ENCODE measurements at places on chromosomes 16 and 17.
A peak's percentile ranks its signal among the peaks of the same experiment; 100 is the strongest.

DNA sequence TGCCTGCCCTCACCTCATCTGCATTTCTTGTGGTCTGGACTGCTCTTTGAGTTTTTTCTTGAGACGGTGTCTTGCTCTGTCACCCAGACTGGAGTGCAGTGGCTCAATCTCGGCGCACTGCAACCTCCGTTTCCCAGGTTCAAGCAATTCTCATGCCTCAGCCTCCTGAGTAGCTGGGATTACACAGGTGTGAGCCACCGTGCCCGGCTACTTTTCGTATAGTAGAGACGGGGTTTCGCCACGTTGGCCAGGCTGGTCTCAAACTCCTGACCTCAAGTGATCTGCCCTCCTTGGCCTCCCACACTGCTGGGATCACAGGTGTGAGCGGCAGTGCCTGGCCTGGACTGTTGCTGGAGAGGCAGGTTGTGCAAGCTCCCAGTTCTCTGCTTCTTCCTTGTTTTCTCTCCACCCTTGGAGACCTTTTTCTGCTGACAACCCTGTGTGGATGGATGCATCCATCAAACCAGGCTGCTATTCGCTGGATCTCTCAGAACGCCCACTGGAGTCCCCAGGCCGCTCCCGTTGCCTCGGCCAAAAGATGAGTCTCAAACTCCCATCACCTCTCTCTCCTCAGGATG lies 22.7 kb upstream of the DBNDD1 start:
- no peak for DNase-seq

DNA sequence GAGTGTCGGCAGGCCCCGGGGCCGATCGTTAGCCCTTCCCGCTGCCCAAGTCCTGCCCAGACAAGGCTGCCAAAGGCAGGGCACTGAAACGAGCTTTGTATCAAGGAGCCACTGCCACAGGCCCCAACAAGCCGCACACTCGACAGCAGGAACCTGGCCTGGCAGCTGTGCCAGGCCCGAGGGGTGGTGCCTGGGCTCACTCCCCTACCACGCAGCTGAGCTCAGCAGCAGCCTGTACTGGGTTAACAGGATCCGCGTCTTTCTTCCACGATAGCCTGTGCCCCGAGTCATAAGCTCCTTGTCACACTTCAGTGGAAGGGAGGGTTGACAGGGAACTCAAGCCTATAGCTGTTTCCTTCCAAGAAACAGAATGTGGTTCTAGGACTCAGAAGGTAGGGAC lies 87.9 kb downstream of the ABR start:
- DNase-seq, result no peak

- no peak for DNase-seq
Measured at GRCh38 chr16:78128913-78129312, 29.5 kb downstream of the WWOX start.

DNA sequence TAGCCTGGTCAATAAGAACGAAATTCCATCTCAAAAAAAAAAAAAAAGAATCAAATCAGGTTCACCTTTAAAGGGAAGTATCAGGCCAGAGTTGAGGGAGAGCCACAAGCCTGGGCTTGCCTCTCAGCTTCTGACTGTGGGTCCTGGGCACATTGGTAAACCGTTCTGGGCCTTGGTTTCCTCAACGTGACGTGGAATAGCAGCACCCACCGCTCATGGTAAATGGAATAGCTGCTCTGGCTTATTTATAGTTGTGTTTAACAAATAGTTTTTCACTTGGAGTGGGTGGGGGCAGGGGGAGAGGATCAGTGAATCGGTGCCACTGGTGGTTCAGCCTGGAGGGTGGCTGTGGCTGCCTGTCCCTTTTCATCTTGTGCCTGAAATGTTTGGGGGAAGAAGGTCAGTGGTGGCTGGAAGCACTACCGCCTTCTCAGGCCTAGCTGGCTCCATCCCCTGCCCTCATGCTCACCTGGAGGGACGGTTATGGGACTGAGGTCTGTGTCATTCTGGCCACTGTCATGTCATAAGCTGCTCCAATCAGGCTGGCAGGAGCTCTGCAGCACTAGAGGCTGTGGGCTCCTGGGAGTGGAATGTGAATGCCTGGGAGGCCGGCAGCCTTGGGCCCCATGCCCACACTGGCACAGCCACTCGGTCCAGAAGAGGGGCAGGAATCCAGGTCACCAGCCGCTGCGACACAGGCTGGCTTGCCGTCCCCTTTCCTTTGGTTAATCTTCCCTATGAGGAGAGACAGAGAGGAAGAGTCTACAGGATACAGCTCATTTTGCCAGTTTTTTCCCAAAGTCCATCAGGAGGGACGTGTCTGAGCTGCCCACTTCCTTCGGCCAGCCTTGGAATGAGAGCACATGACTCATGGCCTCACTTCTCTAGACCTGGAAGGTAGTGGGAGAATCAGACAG lies 27.0 kb downstream of the CCR7 start:
- peak; percentile 60 for DNase-seq

DNA sequence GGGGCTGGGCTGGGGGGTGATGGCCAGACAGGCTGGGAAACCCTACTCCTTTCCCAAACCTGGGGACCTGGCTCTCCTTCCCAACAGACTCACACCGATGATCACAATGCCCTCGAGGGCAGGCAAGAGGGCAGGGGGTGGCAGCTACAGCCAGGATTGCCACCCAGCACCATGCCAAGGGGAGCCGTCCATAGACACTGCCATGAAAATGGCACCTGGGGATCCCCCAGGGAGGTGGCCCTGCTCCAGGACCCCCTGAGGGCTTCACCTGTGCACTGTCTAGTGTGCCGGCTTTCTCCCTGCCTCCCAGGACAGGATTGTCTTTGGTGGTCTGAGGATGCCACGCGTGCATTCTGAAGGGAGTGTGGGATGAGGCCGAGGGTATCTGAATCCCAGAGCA lies 24.6 kb downstream of the RPH3AL start:
- DNase-seq, result no peak

GRCh38 chr16:75746359-75746758 lies 20.1 kb upstream of the CPHXL start:
- DNase-seq, result no peak

DNA sequence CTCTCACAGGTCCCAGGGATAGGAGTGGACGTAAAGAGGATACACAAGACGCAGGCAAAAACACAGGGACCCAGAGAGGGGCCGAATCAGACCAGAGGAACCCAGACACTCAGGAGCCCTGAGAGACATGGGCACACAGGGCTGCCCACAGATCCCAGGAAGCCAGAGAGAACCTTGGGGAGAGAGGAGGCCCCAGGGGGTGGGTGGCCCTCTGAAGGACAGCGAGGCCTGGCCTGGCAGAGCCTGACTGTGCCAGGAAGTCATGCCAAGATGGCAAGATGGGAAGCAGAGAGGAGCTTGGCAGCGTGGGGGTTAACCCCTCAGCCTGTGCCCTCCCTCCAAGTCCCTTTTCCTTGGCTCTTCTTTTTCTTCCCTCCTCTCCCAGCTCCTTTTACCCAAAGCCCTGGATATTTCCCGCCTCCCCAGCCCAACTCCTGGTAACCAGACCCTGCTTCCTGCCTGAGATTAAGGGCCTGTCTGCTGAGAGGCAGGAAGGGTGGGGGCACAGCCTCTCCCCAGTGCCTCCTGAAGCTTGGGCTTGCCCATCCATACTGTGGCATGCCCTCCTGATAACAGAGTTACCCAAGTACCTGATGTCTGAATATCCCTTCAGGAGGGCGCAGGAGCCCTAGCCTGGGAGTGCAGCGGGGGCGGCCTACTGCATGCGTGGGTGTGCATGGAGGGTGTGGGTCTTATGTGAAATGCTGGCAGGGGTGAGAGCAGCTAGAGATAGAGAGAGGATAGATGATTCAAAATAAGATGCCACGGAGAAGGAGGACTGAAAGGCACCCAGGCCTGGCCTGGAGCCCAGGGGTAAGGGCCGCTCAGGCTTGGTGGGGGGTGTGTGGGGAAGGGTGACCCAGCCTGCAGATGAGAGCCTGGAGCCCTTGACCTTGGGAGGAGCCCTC lies 6.0 kb upstream of the TBX21 start:
- DNase-seq, result no peak

DNA sequence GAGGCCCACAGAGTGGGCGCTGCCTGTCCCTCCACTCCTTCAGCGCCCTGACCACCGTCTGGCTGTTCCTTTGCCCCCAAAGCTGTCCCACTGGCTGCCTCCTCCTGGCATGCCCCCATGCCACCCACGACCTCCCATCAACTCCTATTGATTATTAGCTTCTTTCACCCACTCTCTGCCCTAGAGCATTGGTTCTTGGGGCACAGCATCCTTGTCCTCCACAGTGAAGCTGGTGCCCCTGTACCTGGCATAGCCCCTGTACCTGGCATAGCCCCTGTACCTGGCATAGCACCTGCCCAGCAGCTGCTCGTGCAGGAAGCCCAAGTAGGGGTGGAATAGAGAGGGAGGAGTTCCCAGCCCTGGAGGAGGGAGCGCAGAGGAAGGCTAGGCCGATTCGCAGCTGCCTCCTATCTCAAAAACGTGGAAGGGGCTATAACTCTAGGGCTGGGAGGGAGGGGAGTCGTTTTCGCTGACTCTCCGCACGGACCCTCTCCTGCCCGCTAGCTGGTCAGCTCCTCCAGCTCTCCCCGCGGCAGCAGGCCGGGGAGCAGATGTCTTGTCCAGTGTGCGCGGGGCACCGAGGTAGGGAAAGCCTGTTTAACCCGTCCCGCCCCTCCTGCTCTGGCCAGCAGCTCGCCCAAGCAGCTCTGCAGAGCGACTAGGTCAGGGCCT lies 5.7 kb upstream of the ACTG1 start:
- DNase-seq, result no peak

DNA sequence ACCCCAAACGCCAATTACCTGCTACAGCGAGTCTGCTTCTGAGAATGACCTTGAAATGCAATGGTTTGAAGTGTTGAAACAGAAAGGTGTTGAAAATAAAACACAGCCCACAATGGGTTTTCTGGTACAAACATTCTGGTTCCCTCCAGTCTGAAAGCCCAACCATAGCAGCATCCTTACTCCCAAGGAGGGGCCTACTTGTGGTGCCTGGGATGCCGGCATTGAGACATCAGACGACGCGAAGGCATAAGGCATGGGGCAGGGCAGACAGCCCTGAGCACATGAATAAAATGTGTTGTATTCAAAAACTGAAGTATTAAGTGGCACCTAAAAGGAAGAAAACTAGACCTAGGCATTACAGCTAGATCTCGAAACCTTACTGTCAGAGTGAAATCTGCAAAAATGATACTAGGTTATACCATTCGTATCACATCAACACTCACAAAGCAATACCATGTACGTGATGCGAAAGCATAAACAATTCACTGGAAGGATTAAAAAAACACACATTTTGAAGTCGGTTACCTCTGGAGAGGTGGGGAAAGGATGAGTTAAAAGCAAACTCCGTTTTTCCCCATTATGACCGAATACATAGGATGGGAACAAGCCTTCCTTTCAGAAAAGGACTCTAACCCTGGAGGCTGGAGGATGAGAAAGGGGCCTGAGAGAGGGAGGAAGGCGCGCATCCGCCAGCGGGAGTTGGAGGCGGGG lies 702 bp downstream of the NUDT21 start:
- no peak for DNase-seq

- DNase-seq, result no peak
Measured at GRCh38 chr16:80085606-80086005, 455.2 kb upstream of the DYNLRB2 start.

- DNase-seq, result no peak
Measured at GRCh38 chr17:40582328-40582901, 17.1 kb upstream of the CCR7 start.

- DNase-seq, result peak; percentile 89
Measured at GRCh38 chr16:87723226-87723623, 42.6 kb downstream of the KLHDC4 start.

DNA sequence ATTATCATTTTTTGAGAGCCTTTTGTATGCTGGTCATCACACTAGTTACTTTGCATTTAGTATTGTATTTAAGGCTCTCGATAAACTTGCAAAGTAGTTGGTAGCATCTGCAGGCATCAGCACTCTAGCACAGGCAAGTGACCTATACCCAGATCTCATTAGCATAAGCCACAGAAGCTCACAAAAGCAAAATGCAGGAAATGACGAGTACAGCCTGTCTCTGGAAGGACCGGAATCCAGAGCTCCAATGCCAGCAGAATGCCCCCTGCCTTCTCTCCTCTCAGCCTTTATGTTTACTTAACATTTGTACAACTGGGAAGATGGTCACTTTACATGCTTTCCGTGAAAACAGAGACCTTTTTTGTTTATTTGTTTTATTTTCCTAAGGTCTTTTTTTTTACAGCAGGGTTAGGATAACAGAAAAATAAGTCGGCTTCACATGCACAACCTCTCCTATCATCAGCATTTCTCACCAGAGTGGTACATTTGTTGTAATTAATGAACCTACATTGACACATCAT lies 45.4 kb upstream of the MYOCD start:
- no peak for DNase-seq

DNA sequence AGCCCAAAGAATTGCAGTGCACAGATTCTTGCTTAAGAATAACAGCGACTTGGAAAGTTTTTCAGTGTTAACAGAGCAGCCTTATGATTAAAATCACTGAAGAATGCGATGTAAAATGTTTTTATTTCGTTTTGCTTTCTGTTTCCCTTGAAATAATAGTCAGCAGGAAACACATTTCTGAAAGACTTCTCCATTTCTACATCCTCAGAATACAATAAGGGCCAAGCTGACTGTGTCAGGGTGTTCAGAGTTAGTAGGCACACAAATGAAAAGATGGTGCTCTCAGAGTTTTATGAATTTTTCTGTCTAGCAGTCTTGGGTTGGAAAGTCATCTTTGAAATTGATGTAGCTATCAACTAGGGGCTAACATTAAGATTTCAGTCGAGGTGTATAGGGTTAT lies 582.9 kb upstream of the RBFOX1 start:
- DNase-seq, result no peak

DNA sequence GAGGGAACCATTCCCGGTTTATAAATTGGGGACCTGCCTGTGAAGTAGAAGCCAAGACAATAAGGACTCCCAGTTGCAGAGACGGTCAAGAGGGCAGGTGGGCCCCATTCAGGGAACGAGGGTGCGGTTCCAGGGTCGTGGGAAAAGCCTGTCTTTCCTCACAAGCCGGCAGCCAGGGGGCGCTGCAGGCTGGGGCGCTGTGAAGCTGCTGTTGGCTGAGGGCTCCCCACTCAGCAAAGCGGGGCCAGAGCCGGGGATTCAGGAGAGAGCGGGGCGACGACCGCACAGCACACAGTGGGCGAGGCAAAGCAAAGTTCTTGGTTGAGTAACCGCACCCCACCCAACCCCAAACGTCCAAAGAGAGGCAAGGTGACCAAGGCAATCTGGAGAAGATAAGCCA lies 24.9 kb downstream of the CDRT15 start:
- no peak for DNase-seq

- no peak for DNase-seq
Measured at GRCh38 chr16:12749076-12749475, 54.6 kb downstream of the CPPED1 start.

GRCh38 chr17:51036084-51036483 lies 84.6 kb downstream of the SPAG9 start:
- no peak for DNase-seq

DNA sequence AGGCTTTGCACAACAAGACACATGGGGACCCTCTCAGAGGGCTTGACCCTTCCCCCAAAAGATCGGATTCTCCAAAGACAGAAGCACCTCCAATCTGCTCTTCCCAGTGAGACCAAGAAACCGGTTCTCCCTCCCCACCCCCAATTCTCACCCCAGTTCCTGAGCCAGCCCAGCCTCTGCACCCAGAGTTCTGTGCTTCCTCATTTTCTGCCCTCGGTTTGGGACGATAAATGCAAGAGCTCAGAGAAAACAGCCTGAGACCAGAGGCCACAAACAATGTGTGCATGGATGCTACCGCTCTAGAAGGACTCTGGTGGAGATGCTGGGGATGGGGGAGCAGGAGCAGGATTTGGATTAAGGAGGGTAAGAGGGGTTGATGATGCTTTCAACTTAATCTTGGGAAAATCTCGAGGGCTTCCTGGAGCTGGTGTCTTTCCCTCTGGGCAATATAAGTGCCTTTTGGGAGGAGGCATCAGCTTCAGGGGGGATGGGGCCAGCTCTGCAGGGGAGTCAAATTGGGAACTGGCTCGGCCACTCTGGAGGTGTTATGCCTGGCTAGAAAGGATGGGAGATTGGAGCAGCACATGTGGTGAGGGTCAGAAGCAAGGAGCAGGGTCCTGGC lies 6.0 kb downstream of the KRT15 start:
- DNase-seq, result no peak

Data from head of caudate nucleus (tissue), 42 donors.